ENCODE measurements at places on chromosomes 12 and 14.

DNA sequence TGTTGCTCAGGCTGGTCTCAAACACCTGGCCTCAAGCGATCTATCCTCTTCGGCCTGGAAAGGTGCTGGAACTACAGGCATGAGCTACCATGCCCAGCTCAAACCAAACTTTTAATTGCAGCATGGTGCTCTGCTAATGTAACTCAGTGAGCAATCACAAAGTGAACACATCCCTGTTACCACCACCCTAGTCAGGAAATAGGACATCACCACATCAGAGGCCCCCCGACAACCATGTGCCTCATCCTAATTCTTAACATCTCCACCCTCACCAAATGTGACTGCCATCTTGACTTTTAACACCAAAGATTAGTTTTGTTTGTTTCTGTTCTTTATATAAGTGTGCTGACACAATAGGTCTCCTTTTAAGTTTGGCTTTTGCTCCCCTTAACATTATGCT lies 22.8 kb upstream of the SDR39U1 start:
- DNase-seq: no peak

DNA sequence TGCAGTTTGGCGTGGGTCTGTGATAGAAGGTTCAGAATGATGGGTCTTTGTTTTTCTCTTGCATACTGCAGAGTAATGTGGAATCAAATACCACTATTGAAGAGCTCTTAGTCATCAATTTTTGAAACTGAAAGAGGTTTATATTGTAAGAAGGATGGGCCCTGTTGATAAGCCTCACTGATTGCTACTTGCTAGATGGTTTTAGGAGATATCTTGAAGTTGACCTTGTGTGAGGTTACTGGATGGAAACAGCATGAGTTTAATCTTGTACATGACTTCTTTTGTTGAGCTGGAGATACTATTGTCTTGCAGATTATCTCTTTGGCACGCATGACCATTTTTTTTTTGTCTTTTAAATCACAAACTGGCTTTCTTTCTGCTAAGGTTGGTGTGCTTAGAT lies 13.8 kb downstream of the BICD1 start:
- DNase-seq: no peak

DNA sequence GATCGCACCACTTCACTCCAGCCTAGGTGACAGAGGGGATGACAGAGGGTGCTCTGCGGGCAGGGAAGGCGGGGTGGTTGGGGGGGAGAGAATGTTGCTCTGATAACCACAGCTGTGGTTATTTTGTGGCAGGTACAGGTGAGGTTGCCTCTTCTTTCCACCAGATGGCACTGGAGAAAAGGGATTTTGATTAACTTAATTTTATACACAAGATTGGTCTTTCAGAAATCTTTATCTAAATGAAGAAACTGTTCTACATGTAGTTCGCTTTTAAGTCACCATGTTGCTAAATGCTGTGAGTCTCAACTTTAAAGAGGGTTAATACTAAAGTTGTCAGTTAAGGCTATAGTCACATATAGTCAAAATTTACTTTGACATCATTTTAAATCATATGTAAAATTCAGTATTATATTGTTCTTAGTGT lies 25.7 kb downstream of the FGF23 start:
- DNase-seq: no peak

DNA sequence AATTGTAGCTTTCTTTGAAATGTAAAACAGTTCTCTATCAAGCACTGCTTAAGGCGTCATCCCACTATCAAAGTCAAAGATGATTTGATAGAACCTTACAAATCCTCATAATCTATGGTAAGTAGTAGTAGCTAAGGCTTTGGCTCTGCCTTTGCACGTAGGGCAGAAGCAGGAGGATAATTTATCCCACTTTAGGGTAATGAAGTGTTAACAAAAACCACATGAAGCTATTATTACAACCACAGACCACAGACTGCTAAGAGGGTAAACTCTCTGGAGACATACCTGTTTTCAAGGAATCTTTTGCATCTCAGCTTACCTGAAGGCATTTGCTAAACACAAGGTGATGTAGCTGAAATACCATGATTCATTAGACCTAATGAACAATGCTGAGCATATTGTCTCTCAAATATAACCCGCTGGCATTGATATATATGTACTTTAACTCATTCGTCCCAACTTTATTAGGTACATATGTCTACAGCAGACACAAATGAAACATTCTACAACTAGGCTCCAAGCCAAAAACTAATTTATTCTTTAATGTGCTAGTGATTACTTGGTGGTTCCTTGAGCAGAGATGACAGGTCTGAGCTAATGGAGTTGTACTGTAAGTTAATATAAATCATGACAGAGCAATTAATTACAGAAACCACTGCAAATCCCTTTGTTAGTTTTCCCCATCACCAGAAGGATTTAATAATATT lies 368.8 kb downstream of the ETNK1 start:
- DNase-seq: no peak

GRCh38 chr14:95275494-95275893 lies 44.2 kb downstream of the CLMN start:
- no peak for DNase-seq

GRCh38 chr12:3139760-3140159 lies 62.6 kb downstream of the TSPAN9 start:
- DNase-seq: no peak

DNA sequence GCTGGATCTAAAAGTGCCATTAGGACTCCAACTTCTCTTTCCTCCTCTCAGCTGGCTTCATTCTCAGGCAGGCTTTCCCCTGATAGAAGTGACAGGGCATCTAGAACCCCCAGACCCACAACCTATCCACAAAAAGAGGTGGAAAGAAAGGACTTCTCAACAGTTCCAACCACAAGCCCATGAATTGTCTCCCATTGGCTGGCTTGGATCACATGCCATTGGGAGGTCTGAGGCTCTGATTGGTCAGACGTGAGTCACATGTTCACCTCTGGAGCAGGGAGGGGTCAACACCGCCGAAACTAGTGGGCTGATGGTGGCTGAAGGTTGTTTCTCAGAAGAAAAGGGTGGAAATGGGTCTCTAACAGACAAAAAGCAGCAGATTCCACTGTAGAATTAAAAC lies 47.2 kb downstream of the DRAM1 start:
- DNase-seq: no peak

GRCh38 chr14:49623941-49624839 lies 3.6 kb downstream of the MGAT2 start:
- no peak for DNase-seq

GRCh38 chr14:36981832-36982529 lies 190.4 kb downstream of the SLC25A21 start:
- DNase-seq: no peak

DNA sequence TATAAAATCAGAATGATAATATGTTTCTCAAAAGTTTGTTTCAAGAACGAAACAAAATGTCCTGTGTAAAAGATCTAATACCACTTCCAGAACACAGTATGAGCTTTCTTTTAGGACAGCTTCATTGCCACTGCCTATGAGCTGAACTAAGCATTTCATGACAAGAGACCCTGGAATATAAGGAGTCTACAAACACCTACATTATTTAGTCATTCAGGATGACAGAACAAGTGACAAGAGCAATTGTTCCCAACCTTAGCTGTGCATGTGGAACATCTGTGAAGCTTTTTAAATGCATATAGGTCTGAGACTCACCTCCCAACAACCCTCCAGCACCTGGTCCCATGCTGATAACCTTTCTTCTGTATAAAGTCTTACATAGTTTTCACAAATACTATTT lies 103.1 kb upstream of the GARIN6 start:
- no peak for DNase-seq

DNA sequence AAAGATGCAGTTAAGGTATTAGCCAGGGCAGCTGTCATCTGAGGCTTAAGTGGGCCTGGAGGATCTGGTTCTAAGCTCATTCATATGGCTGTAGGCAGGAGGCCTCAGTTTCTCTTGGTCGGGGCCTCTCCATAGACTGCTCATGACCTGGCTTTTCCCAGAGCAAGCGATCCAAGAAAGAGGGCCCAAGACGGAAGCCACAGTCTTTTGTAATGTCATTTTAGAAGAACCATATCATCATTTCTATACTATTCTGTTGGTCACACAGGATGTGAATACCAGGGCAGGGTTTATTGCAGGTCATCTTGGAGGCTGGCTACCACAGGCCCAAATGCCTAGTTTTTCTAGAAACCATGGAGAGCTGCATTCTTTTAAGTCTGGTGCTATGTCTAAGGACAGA lies 47.7 kb downstream of the GNG2 start:
- no peak for DNase-seq

GRCh38 chr14:50741567-50741966 lies 73.5 kb upstream of the SAV1 start:
- DNase-seq: no peak

DNA sequence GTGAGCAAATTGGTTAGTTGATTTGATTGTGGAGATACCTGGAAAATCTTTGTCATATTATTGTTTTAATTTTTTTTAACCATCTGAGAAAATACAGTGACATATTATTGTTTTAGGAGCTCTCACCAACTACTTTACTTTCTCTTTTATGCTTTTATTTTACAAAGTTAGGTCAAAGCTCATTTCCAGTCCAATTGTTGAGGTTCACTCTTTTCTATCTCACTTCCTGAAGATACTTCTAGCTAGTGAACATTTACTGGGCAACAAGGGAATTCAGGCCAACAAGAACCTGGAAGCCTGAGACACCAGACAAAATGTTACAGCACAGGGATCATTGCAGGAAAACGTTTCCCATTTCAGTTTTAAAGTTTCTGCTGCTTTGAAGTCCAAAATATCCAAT lies 3.9 kb downstream of the TMEM30B start:
- no peak for DNase-seq

All from tibial nerve (tissue), 4 donors.